ENCODE measurements at places on chromosomes 5 and 9. TPM values are rescaled to one million over a fixed set of nuclear protein-coding genes. Genes with fewer than 3 reads are reported as not detected.

The IRGM gene
- 0.22 TPM for total RNA-seq

The TYRP1 gene
- total RNA-seq: under 0.01 TPM

The CDH18 gene
- 4.3 TPM for total RNA-seq

The WNT8A gene
- total RNA-seq: not detected

The CFAP157 gene
- under 0.01 TPM for total RNA-seq

The BDP1 gene
- 31.7 TPM for total RNA-seq

The CAMK2A gene
- total RNA-seq: 1.8 TPM

The SEC61B gene
- 97.9 TPM for total RNA-seq

The MED27 gene
- 12.1 TPM for total RNA-seq

The ARSB gene
- total RNA-seq: 10.5 TPM

The IL33 gene
- total RNA-seq: 44.6 TPM

The PTCH1 gene
- 3.4 TPM for total RNA-seq

The CDX1 gene
- 0.12 TPM for total RNA-seq

The IFNA2 gene
- total RNA-seq: not detected

The OR13C3 gene
- not detected for total RNA-seq

The DPP7 gene
- 45.3 TPM for total RNA-seq

The MZB1 gene
- total RNA-seq: not detected

All from uterine smooth muscle cell (primary cell).